H7 (cell line): ENCODE measurements at places on chromosomes 3 and 15.
A peak's percentile ranks its signal among the peaks of the same experiment; 100 is the strongest.

GRCh38 chr15:41810651-41811431, 17.1 kb upstream of the JMJD7 start:
- DNase-seq, result no peak

- DNase-seq, result no peak
Measured at GRCh38 chr3:122066331-122067213, 11.4 kb downstream of the CD86 start.

- DNase-seq, result no peak
Measured at GRCh38 chr3:114899186-114899931, 247.7 kb downstream of the ZBTB20 start.

DNA sequence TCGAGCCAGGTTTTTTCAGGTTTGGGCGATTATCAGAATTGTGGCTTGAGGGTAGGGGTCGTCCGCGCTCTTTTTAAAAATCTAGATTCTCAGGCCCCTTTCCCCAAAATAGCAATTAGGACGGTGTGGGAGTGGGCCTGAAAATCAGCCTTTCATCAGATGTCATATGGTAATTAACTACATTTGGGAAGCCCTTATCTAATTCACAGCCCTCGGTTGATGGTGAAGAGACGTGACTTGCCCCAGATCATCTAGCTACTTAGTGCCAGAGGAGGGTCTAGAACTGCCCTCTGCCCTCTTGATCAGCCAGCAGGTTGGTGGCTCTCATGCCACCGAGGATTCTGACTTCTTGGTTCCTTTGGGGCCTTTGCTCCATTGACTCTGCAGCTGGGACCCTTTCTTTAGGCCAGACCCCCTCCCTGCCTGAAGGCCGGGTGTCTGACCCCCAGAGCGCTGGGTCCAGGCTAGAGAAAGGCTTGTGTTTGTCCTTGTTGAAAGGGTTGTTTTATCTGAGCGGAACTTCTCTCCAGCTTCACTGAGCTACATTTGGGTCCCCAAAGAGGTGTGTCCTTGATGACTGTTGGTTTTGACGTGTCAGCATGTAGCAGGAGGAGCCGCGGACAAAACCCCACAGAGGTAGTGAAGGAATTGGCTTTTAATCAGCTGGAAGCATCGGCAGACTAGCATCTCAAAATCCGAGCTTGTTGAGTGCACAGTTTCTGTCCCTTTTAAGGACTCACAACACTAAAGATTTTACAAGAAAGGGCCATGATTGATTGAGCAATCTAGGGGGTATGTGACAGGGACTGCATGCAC, 857 bp downstream of the AEN start:
- peak; percentile 33 for DNase-seq

DNA sequence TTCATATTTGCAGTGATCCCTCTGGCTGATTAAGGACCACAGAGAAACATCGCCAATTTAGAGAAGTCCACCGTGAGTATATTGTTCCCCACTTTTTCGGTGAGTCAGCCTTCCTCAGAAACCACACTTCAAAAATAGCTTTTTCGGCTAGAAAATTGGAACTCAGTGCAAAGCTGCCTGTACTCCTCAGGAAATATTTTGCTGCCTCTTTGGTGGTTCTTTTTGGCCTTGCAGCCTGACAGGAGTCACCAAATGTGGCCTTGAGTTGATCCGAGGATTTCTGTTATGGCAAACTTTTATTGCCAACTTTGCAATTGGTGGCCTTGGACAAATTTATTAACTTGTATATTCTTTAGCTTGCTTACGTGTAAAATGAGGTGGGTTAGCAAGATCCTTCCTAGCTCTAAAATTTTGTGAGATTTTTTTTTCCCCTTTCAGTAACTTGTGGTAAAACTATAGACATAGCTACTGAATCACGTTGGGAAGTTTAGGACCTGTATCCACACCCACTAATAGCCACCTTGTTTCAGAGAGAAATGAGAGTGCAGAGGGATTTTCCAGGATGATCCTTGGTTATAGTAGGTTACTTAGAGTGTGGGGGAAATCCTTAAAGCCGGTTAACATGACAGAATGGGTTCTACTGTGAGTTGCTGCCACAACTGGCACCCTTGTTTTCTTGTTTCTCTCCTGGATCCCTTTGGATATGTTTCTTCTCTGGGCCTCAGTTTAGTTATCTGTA, 9.9 kb downstream of the ARL6IP5 start:
- no peak for DNase-seq

DNA sequence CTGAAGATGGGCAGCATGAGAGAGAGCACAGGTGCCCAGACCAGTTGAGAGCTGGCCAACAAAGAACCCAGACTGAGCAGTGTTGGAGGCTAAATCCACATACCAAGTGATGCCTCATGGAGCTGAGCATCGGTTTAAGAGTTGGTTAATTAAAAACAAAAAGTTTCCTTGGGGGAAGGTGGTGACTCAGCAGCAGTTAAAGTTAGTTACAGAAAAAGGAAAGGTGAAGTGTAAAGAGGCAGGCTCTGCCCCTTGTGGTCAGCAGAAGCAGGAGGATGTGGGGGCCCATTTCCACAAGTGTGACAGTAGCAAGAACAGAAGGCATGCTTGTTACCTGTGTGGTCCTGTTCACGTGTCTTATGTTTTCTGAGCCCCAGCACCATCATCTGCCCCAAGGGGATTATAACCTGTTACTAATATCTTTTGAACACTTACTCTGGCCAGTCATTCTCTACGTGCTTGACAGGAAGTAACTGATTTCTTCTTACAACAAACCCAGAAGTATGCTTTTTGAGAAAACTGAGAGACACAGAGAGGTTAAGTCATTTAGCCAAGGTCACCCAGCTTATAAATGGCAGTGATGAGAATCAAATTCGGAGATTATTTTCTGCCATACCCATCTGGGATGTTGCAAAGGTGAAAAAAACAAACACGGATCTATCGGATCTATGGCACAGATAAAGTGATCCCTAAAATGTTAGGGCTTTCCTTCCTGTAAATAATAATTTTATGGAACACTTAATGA, 91.0 kb downstream of the EPHB1 start:
- DNase-seq, result peak; percentile 49

DNA sequence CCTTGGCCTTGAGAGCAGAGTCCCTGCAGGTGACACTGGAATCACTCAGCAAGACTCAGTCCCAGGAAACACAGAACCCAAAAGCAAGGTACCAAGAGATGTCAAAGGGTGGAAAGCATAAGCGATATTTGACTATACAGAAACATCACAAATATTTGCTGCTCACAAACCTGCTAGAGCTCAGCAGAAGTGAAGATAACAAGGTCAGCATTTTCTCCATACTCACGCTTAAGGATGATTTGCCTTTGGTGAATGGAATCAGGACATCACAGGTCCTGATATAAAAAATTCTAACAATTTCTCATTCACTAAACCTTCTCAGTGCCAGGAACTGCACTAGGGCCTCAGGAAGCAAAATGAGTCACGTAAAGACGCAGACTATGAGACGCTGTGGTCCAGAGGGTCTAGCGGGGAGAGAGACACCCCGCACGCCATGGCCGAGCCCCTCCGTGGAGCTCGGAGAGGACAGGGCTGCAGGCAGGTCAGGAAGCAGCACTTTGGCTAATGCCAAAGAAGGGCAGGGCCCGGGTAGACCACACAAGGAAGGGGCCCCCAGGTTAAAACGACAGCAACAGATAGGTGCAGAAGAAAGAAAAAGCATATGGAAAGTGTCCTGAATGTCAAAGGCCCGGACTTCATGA, 10.7 kb downstream of the PCSK6 start:
- DNase-seq, result peak; percentile 30

- no peak for DNase-seq
Measured at GRCh38 chr3:126807795-126808194, 103.8 kb downstream of the CHCHD6 start.

DNA sequence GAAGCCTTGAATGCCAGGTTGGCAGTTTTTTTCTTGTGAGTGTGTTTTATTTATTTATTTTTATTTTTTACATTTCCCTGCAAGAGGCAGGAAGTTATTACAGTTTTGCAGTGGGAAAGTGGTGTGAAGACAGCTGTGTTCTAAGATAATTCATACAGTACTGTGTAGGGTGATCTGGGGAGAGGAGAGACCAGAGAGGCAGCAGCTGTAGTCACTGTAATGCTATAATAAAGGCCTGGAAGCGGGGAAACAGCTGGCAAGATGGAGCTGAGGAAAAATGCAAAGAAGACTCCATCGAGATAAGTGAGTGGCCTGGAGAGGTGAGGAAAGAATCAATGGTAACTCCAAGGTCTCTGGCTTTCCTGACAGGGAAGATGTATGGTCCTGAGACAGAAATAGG, 23.1 kb downstream of the CNTN3 start:
- no peak for DNase-seq

GRCh38 chr3:136678981-136679380, 73.2 kb downstream of the STAG1 start:
- no peak for DNase-seq

DNA sequence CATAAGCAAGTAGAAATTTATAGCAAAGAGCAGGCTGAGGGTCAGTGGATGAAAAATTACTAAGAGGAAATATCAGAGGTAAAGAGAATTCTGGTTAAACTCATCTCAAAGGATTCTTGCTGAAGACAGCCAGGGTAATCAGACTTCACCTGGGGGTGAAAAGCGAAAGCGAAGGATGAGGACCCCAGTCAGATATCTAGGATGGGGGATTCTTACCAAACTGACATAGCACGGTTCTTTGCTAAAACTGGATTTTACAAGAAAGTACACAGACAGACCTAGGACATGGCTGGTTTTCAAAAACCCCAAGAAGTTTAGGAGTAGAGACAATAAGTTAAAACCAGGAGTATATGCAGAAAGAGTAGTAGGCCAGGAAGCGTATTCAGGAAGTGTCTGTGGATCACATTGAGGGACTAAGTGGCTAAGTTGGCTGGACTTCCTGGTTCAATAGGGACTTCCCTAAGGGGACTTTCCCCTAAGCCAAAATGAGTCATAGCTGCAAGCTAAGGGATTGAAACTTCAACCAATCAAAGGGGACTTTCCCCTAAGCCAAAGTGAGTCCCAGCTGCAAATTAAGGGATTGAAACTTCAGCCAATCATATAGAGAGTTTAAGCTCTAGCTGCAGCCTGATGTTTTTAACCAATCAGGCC, 2.4 kb upstream of the CFAP91 start:
- no peak for DNase-seq

- no peak for DNase-seq
Measured at GRCh38 chr3:36991147-36991546, 1.8 kb downstream of the EPM2AIP1 start.
